ENCODE measurements at places on chromosomes 16 and 17.
A peak's percentile ranks its signal among the peaks of the same experiment; 100 is the strongest.

GRCh38 chr16:89860747-89861304 is 12.6 kb upstream of the TCF25 start:
- no peak for DNase-seq

DNA sequence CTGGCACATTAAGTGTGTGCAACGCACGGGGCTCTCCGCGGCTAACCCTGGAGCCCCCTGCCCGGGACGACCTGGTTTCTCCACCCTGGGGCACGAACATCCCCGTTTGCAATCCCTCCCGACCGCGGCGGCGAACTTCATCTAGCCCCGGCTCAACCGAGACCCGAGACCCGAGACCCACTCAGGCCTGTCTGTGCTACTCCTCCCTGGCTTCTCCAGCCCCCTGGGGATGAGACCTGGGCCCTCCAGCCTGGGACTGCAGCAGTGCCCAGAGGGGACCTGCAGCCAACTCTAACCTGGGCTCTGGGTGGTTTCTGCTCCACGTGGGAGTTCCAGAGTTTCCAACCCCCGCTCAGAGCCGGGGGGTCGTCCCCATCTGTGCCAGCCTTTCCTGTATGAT is 73.5 kb downstream of the TIMM22 start:
- DNase-seq, result no peak

DNA sequence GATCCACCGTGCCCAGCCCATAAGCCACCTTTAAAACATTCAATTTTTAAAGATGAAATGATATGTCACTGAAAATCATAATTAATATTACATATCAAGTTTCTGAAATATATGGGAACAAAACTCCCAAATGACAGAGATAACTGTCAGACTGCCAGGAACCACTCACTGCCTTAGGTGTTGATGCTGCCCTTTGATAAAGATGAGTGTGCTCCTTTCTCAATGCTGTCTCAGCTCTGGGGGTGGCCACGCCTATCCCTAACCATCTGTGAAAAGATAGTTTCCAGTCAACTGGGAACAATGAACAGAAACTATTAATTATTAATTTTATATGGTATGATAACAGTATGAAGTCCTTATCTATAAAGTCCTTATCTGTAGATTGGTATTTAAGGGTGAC is 177.7 kb downstream of the MYO1D start:
- DNase-seq, result no peak

GRCh38 chr16:20147091-20147490 is 73.4 kb upstream of the GPR139 start:
- DNase-seq, result no peak

DNA sequence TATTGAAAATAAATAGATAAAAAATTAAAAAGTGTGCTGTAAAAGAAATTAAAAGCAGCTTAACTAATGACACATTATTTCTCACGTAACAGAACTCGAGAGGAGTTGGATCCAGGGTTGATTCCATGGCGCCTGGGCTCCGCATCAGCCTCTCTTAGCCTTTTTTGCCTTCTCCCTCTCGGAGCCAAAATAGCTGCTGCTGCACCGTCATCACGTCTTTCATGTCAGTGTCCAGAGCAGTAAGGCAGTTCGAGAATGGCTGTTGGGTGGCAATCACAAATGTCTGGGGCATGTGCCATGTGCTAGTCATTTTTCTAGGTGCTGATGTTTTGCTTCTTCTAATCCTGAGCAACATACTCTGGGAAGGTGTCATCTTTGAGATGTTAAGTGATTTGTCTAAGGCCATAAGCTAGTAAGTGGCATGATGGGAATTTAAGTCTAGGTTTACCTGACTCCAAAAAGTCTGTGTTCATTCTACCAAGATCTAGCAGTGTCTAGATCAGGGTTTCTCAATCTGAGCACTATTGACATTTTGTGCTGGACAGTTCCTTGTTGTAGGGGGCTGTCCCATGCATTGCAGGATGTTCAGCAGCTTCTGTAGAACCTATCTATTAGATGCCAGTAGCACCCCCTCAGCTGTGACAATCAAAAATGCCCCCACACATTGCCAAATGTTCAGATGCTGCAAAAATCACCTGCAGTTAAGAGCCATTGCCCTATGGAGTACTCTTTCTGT is 280.4 kb downstream of the HAPSTR1 start:
- DNase-seq, result no peak

DNA sequence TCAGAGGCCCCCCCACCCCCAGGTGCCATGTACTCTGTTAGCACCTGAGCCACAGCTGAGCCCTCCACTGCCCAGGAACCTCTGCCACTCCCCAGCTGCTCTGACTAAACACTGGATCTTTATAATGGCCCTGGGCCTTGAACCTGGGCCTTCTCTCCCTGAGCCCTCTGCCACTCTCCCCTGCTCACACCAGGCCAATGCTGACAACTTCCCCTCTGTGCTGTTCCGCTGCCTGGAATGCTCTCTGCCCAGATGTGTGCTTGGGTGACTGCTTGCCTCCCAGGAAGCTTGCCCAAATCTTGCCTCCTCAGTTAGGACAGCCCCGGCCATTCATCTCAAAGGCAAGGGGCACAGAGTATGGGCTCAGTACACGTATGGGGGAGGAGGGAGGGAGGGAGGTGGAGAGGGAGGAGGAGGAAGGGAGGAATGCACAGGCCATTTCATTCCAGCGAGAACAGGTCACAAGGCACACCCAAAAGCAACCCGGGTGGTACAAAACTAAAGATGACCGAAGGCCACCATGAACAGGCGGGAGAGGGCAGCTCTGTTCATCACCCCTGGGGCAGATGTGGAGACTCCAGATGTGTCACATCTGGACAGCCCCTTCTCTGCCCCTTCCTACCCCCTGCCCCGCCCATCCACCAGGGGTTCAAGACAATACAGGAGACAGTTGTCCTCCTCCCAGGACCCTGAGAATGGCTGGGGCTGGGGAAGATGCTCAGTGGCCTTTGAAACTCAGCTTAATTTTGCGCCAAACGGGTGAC is 15.3 kb upstream of the TNFRSF13B start:
- DNase-seq, result no peak

- no peak for DNase-seq
These were observed 41.2 kb downstream of the OR1D5 start for GRCh38 chr17:3022197-3022596.

DNA sequence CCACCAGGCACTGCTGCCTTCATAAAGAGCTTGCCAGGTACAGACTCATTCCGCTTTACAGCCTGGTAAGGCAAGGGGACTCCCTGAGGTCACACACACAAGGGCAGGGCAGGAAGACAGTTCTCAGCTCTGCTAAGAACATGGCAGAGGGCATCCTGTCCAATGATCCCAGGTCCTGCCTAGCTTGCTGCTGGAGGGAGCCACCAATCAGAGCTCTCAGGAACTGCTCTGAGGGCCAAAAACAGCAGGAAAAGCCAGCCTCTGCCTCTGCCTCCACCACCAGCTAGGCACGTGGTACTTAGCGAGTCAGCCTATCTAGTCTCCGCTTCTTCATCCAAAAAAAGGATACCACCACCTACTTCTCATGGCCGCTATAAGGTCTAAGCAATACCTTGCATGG is 66.1 kb downstream of the GTF3C1 start:
- no peak for DNase-seq

DNA sequence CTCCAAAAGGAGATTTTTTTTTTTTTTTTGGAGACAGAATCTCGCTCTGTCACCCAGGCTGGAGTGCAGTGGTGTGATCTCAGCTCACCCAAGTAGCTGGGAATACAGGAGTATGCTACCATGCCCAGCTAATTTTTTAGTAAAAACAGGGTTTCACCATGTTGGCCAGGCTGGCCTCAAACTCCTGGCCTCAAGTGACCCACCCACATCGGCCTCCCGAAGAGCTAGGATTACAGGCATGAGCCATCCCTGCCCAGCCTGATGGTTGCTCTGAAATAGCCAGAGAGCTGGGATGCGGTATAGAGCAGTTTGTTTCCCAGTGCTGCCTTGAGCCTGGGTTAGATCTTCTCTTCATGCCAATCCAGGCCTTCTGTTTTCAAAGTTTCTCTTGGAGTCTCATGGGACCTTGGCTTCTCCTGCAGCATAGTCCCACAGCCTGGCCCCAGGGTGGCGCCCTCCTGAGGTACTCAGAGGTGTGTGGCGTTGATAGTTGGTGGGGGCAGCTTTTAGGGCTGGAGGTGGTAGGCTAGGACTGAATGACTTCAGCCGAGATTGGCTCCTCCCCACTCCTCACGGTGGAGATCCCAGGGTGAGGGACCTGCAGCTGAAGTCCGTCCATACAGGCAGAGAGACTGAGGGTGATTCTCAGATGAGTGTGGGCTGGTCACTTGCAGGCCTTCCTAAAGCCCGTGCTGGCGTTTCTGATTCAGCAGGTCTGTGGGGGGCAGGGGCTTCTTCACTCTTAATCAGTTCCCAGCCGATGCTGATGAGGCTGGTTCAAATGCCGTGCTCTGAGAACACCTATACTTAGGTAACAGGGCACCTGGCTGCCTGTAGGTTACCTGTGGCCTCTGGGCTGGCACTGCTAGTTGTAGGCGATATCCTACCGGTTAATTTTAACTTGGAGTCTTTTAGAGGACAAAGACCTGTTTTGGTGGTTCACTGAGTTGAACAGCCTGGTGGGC is 52.0 kb downstream of the TNFRSF13B start:
- DNase-seq, result no peak

DNA sequence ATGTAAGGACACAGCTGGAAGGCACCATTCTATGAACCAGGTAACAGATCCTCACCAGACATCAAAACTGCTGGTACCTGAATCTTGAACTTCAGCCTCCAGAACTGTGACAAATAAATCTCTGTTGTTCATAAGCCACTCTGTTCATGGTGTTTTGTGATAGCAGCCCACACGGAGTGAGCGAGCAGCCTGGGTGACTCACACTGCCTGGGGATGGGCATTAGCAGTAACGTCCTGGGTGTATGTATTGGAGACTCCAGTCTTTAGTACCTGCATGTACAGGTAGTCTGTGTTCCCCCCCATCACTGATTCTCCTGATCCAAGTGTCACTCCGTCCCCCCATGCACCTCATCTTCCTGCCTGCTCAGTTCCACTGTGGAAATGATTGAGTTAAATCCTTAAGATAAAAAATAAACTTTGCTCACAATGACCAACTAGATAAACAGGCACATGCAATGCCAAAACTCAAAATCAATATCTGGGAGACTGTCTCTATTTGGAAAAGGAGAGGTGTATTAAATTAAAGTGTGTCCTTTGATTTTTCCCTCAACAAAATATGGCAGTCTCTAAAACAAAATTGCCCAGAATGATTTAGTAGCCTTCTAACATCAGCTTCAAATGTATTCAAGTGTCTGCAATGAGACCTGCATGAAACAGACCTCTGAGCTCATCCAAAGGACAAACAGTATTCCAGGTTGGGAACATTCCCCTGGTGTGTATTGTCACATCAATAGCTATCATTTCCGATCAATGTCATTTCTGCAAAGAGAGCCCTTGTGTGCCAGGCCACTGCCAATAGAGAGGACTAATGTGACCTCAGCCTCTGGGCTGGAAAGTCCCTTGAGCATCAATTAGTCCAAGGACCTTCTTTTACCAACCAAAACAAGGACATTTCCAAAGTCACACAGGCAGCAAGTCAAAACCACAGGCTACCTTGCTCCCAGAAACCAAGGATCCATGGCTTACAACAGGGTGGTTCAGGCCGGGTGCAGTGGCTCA is 12.2 kb upstream of the VAT1L start:
- no peak for DNase-seq

- no peak for DNase-seq
These were observed 16.3 kb downstream of the ITGAD start for GRCh38 chr16:31409433-31409832.

GRCh38 chr16:65497571-65497970 is 375.7 kb upstream of the CDH11 start:
- no peak for DNase-seq

DNA sequence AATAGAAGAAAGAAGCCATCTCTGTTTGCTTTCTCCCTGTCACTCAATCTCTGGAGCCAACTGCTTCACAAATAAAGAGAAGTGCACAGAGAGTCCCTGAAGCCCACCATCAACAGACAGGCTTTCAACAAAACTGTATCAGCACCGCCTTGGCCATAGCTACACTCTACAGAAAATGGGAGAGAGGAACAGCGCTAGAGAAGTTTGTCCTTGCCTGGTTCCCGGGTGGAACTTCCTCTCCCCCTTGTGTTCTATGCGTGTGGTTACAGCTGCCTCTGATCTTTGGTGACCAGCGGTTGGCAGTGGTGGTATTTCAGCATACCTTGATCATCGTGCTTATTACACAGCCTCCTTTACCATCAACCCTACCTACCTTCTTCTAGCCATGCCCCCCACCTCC is 91.4 kb upstream of the CCL2 start:
- DNase-seq, result peak; percentile 10

- DNase-seq, result no peak
These were observed 8.1 kb downstream of the OR2C1 start for GRCh38 chr16:3363793-3364192.

GRCh38 chr16:674968-675883 is at the start of gene RHBDL1:
TSS of gene RHBDL1 (plus strand) at chr16:675671. CDS start at chr16:675791, 120 bp downstream.
- peak; percentile 43 for DNase-seq

DNA sequence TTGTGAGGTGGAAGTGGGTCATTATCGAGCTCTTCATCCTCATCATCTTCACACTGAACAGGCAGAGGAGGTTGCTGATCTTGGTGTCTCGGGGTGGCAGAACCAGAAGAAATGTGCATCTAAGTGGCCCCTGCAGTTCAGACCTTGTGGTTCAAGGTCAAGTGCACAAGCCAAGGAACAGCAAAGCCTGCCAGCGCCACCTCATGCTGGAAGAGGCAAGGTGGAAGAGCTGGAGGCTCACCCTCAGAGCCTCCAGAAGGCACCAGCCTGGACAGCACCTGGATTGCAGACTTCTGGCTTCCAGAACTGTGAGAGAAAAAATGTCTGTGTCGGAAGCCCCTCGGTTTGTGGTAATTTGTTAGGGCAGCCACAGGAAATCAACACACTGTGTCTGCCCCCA is 32.7 kb downstream of the IFT140 start:
- DNase-seq, result no peak

DNA sequence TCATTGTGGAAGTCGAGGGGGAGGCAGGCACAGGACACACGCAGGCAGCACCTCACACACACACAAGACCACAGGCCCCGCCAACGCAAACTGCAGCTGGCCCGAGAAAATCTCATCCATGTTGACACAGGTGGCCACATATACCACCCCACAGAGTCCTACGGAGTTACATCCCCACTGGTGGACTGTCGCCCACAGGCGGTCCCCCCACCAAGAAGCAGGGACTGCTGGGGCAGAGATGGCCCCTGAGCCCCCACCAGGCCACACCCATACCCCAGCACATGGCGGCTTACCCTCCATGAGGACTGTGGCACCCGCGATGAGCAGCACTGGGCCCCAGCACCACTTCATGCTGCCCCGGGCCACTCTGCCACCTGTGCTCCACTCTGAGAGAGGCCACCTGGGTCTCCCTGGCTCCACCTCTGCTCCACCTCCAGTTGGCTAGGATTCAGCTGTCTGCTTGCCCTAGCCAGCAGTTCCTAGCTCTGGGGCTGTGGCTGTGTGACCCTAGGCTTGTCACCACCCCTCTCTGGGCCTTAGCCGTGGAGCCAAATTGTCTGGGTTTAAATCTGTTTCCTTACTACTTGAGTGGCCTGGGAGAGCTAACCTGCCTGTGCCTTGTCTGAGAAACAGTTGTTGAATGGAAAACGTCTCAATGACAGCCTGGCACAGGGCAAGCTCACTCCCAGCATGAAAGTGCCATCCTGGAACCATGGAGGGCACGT is at the start of gene PRSS53:
TSS of gene PRSS53 (minus strand) at position 485 of the 725 bp plus-strand sequence. CDS start at position 351, 134 bp downstream.
- DNase-seq, result no peak
